ENCODE measurements at places on chromosomes 12 and 14. TPM values are rescaled to one million over a fixed set of nuclear protein-coding genes. Genes with fewer than 3 reads are reported as not detected.

Gene NT5DC3
- total RNA-seq, result 4.5 TPM

Gene HIGD1C
- total RNA-seq, result not detected

Gene AQP6
- total RNA-seq, result not detected

Gene PROX2
- not detected for total RNA-seq

Gene KRT82
- total RNA-seq, result not detected

Gene ZC2HC1C
- total RNA-seq, result 5.6 TPM

Gene EML5
- total RNA-seq, result 0.56 TPM

Gene SMIM41
- total RNA-seq, result 1.9 TPM

Gene TAS2R8
- not detected for total RNA-seq

Gene EFS
- 3.0 TPM for total RNA-seq

Gene TAS2R20
- 4.3 TPM for total RNA-seq

Gene B3GNT4
- total RNA-seq, result 0.24 TPM

Gene ASB2
- total RNA-seq, result 2.4 TPM

Gene PARP11
- total RNA-seq, result 5.8 TPM

Gene RPGRIP1
- total RNA-seq, result 0.28 TPM

Gene LHX5
- total RNA-seq, result not detected

Gene ACSM4
- not detected for total RNA-seq

Gene MMP19
- 616 TPM for total RNA-seq

Gene DAO
- total RNA-seq, result not detected

Gene RHOJ
- total RNA-seq, result 6.0 TPM

Gene BBOF1
- 10.4 TPM for total RNA-seq

Gene BMAL2
- total RNA-seq, result 3.6 TPM

Gene NAV3
- total RNA-seq, result 24.3 TPM

Gene ASCL4
- total RNA-seq, result not detected

Gene MUCL1
- total RNA-seq, result not detected

Gene RTL1
- not detected for total RNA-seq

Gene P2RX2
- 0.74 TPM for total RNA-seq

Gene RNASE7
- total RNA-seq, result not detected

Gene KRT3
- total RNA-seq, result not detected

Gene AKAP5
- total RNA-seq, result 1.4 TPM

Gene LRIG3
- 33.8 TPM for total RNA-seq

Gene ACOT6
- total RNA-seq, result not detected

Gene IFI27
- total RNA-seq, result 291 TPM

Gene TEX52
- total RNA-seq, result not detected

Gene FGF6
- total RNA-seq, result not detected

Gene CLEC4A
- total RNA-seq, result 0.46 TPM

Gene GAPDH
- total RNA-seq, result 1,060 TPM

Gene ASIC1
- total RNA-seq, result 3.8 TPM

Measured in omental fat pad (tissue), 4 donors.